Memory B cell (primary cell): ENCODE measurements at places on chromosomes 7 and 10.

GRCh38 chr10:80485946-80486764, 32.0 kb downstream of the TSPAN14 start:
- no peak for DNase-seq

DNA sequence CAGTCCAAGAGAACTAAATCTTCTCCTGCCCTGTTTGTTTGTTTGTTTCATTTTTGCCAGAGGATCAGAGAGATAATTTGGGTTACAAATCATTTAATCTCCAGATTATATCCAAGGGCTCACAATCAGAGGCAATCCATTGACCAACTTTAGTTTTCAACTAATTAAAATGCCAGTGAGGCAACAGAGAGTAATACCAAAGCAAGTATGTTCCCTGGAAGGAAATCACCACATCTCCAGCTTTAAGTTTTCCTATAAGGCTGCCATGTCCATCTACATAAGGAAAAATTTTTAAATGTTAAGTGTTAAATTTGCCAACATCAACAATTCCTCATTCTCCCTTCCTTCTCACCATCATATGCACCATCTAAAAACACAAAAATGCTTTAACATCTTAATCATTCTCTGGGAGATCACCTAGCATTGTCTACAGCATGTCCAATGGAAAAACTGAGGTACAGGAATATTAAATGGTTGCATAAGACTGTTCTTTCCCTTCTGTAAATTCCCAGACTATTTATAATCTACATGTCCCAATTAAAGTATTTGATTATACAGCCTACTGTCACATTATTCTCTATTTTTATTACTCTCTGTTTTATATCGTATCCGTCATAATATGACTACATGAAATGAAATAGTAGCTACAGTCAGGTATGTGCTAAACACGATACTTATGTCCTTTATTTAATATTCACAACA, 14.1 kb downstream of the USP54 start:
- no peak for DNase-seq

DNA sequence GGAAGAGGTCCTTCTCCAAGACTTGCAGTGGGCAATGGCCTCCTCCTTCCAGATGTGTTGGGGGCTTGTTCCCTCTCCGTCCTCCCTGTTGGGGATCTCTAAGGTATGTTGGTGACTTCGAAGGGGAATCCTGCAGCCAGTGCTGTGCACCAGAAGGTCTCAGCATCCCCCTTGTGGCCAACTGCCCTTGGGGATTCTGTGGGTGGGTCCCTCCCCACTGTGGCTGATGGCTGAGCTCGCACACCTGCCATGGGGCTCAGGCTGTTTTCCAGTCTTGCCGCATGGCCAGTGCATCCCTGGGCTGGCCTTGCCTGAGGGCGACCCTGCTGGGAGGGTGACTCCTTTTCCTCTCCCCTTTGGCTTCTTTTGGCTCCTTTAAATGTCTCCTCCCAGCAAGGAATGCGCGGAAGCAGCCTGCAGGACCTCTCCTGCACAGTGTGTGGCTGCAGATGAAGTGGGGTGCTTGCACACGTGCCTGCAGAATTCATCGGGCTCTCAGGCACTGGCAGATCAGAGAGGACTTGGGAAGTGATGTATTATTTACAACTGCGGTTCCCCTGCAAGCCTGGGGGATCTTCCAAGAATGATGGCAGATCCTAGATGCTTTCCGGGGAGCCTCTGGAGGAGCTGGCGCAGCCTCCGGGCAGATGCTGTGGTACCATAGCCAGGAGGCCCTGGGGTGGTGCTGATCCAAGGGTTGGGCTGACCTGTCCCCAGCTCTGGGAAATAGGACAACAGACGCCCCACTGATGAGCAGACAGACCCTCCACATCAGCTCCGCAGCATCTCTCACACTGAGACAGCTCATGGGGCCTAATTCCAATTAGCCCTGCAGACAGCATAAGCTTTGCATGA, 410.0 kb downstream of the TCERG1L start:
- DNase-seq, result no peak

DNA sequence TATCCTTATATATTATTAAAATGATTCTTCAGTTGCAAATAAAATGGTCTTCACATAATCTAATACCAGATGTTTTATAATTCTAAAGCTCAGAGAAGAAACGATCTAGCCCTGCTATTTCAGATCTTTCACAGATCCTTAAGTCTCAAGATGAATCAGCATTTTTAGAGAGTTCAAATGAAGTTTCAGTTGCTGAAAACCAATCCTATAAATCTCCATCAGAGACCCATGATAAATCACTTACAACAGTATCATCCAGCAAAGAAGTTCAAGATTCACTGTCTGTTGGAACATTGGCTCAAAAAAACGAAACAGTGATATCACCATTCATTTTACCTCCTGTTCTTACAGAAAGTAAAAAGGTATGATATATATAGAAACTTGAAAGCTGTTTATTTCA, 137.0 kb downstream of the CCDC7 start:
- no peak for DNase-seq

DNA sequence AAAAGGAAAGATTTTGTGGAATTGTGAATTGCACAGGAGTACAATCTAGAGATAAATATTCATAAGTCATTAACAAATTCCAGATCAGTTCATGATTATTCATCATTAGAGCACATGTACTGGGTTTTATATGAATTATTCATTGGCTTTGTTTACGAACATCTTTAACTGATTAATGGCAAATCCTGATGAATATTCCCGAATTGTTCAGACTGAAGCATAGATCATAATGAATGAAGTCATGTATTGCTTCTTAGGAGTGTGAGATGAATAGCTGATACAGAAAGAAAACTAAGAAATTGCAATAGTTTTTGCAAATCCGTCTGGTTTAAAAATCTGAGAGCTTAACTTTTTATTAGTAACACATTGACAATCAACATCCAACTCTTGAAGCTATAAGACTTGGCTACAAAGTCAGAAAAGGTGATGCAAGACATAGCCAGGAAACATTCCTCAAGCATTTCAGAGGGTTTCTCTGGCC, 183.6 kb upstream of the DGKB start:
- no peak for DNase-seq

GRCh38 chr7:152106990-152107389, 81.5 kb downstream of the GALNT11 start:
- no peak for DNase-seq

GRCh38 chr7:2908103-2908683, 64.1 kb upstream of the GNA12 start:
- DNase-seq, result no peak

DNA sequence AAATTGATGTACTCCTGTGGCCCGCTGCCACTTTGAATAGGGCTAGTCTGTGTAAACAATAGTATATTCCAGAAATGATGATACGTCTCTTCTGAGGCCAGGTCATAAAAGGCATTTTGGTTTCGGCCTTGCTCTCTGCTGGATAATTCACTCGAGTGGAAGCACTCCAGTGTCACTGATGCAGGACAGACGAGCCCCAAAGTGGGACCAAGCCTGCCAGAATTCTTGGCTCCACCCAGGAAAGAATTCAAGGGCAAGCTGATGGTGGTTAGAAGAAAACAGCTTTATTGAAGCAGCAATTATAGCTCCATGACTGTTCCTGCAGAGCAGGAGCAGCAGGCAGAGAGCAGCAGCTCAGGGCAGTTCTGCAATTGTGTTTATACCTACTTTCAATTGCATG, 717.6 kb downstream of the GRM8 start:
- no peak for DNase-seq

GRCh38 chr7:69624435-69625230, 26.4 kb downstream of the AUTS2 start:
- DNase-seq, result no peak

- no peak for DNase-seq
Observed at GRCh38 chr10:29980084-29980483, 79.3 kb downstream of the JCAD start.

GRCh38 chr10:8998751-8999150, 944.3 kb downstream of the GATA3 start:
- no peak for DNase-seq

DNA sequence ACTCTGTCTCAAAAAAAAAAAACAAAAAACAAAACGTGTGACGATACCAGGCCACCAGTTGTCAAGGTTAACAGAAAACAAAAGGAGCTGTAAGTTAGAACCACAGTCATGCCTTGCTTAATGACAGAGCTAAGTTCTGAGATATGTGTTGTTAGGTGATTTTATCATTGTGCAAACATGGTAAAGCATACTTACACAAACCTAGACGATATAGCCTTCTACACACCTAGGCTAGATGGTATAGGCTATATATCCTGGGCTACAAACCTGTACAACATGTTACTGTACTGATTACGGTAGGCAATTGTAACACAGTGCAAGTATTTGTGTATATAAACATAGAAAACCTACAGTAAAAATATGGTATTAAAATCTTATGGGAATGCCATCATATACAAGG, 564.2 kb downstream of the HTR7 start:
- no peak for DNase-seq

GRCh38 chr10:117615649-117616048, 73.1 kb downstream of the EMX2 start:
- DNase-seq, result no peak

DNA sequence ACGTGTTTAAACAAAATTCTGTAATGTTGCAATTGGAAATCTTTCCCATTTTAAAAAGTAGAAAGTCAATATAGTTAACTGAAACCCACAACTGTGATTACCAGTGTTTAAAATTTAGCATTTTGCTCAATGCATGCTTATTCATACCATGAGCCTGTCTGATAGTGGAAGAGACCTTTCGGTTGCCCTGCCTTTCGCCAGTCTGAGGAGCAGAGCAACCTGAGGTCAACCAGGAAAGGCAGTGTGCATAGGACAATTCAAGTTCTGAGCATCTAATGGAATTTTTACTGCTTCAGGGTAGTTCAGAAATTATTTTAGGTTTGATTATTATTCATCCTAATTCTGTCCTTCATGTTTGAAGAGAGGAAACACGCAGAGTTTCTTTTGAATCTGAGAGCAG, 100.8 kb downstream of the CUBN start:
- no peak for DNase-seq

DNA sequence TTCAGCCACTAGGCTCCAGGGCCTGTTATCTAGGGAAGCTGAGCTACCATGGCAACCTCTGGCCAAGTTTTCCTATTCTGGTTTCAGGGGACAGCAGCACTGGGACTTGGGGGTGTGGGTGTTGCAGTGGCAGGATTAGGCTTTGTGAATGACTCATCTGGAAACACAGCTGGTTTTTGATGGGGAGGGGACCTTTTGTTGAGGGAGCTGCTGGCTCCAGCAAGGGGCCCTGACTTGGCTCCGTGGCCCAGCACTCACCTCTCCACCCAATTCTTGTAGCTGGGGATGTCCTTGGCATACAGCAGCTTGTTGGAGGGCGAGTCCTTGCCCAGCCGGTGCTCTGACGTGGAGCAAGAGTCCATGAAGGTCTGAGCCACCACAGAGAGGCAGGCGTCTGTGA, 435.9 kb downstream of the PLXNA4 start:
- no peak for DNase-seq

DNA sequence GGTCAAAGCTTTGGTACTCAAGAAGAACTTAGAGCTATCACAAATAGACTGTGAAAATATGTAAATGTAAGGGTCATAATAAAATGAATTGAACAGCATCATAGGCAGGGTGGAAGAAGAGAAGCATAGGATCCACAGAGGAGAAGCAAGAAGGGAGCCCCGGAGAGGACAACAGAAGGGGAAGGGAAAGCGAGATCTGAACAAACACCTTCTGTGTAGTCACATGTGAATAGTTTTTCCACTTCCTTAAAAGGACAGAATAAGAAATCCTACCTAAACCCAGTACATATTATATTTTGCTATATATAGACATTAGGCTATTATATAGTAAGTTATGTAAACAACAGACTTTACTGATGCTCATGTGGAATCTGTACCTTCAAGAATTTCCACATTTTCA, 160.2 kb downstream of the DKK1 start:
- DNase-seq, result no peak

DNA sequence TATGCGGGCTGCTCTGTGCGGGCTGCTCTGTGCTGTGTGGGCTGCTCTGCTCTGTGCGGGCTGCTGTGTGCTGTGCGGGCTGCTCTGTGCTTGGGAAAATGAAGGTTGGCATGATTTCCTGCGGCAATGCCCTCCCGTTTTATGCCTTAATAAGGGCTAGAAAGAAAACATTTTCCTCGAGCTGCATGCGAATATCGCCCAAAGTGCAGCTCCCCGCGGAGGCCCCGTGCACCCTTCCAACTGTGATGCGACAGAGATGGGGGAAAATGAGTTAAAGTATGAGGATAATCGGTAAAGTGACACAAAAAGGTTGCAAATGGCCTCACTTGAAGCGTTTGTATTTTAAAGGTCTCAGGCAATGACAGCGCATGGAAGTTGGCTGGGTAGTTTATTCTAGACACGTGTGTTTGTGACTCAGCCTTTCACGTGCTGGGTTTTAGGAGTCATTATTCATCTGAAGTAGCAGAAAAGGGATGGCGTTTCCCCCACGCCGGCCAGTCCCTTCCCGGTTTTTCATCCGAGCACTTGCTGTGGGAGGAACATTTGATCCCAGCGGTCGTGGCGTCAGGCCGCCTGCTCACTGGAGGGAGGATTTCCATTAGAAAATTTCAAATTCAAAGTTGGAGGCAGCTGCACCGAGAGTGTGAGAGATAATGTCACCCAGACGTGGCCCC, 220.7 kb downstream of the ADARB2 start:
- no peak for DNase-seq

- no peak for DNase-seq
Observed at GRCh38 chr7:6026820-6027311, 4.3 kb upstream of the ANKRD61 start.

GRCh38 chr7:90752051-90752450, 155.9 kb downstream of the CDK14 start:
- no peak for DNase-seq

DNA sequence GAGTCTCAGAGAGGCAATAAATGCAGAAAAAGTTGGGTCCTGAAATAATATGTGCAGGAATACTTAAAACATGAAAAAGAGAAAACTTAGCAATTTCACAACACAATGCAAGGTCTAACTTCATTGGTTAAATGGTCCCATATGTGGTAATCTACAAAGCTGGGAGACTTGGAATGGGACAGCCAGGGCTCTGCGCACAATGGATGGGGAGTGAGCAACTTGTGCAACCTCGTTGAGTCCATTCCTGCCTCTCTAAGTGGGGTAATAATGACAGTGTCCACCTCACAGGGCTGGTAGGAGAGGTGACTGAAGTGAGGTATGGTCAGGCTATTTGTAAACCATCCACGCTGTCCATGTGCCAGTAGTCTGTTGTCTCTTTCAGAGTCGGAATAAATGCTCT, 11.8 kb upstream of the EMX2 start:
- no peak for DNase-seq

DNA sequence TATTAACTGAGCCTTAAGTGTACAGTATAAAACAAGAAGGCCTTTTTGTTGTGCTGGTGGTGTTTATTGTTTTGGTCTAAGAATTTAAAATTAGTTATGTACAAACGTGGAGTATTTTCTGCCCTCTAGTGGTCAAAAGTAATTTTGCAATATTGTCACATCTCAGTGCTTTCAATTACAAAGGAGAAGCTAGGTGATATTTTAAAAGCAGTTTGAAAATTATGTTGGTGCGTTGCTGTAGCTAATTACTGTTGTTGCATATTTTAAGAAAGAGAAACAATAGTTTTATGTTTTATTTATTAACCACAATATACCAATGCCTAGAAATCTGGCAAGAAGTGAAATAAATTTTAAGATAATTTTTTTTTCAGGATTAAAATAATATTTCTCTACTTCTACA, 11.4 kb downstream of the NPVF start:
- peak; percentile 38 for DNase-seq

- no peak for DNase-seq
Observed at GRCh38 chr7:17030559-17030958, 148.8 kb upstream of the AGR3 start.
